ENCODE measurements at places on chromosomes 12 and 14.

- DNase-seq, result no peak
Observed at GRCh38 chr12:18983854-18984253, 145.7 kb upstream of the PLEKHA5 start.

DNA sequence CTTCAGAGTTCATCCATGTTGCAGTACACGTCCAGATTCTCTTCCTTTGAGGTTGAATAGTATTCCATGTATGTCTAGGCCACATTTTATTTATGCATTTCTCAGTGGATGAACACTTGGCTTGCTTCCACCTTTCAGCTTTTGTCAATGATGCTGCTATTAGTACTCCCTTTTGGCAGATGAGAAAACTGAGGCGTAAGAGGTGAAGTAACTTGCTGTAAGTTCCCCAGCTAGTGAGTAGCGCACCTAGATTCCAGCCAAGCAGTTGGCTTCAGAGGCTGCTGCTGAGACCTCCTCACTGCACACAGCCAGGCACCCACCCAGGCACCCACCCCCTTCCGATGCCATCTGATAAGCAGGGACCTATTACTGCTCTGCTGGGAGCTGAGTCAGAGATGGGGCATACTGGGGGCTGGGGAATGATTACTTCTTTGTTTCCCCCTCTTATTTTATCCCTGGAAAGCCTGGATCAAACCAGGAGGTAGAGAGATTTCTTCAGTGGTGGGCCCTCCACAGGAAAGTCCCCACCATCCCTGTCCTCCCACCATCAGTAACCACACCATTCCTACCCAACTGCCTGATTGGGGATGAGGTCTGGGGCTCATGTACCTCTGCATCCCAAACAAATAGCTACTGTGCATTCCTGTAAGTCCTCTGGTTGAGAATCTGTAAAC is 234.6 kb downstream of the PCNX1 start:
- no peak for DNase-seq

GRCh38 chr12:121765573-121765972 is 27.9 kb downstream of the RHOF start:
- DNase-seq, result no peak

DNA sequence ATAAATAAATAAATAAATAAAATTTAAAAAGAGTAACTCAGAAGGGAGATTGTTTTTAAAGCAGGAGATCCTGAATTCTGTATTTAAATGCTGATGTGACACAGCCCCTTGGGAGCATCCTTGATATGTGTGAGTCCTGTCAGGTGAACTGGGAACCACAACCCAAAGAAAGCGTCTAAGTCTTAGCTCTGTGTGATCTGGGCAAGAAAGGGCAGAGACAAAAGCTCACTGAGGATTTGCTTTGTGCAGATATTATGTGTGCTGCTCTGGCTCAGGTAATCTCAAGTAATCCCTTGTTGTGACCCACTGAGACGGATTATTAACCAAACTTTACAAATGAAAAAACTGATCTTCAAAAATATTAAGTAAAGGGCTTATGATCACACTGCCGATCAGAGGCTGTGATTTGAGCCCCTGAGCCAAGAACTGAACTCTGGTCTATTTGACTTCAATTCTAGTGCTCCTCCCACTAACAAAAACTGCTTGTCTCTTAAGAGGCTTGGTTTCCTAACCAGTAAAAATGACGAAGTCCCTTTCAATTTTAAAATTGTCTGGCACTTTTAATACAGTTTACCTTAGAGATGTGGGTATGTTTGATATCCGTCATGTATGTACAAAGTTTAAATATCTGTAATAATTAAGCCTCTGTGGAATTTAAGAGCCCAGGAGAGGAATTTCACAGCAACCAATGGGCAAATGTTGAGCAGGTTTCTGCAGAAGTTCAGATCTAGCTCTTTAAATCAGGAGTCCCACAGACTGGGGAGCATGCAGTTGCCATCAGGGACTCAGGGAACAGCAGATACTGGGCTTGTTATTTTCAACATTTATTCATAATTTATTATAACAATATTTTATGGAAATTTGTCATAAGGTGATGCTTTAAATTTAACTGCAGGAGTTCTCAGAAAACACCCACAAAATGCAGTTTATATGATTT is 46.1 kb downstream of the CPM start:
- no peak for DNase-seq

DNA sequence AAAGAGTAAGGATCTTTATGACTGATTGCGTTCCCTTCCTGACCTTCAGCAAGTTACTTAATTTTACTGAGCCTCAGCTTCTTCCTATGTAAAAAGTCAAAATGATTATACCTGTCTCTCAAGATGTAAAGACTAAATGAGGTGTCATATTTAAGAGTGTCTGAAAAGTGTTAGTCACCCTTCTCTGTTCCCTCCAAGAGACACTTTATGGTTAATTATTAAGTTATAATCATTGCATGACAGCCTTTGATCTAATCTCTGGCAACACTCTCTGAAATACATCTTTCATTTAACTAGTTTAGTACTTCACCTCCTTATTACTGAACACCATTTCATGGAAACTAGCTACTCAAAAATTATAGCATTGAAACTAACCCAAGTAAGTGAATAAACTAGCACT is 54.8 kb downstream of the BMAL2 start:
- DNase-seq, result no peak

DNA sequence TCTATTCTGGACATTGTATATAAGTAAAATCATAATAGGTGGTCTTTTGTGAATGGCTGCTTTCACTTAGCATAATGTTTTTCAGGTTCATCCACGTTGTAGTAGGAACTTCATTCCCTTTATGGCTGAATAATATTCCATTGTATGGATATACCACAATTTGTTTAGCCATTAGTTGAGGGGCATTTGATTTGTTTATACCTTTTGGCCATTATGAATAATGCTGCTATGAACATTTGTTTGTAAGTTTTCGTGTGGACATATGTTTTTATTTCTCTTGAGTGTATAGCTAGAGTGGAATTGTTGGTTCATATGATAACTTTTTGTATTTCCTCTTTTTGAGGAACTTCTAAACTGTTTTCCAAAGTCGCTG is 123.3 kb downstream of the TTLL5 start:
- no peak for DNase-seq

DNA sequence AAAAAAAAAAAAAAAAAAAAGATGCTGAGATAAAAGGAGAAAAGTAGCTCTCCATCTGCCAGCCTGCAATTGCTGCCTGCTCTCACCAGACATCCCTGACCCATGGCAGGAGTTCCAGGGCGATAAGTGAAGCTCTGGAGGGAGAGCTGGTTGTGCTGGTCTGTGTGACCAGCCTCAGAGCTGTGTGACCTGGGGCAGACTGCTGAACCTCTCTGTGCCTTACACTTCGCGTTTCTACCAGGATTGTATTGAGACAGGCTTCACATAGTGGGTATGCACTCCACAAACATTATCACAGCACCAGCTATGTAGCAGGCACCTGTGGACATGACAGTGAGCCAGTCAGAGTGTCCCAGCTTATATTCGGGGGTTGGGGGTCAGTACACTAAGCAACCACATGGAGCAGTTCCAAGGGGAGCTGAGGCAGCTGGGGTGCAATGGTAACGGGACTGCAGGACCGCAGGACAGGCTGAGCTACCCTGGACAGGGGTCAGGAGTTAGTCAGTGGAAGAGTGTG is 57.5 kb downstream of the RBM19 start:
- no peak for DNase-seq

- no peak for DNase-seq
Observed at GRCh38 chr12:69502345-69503081, 32.3 kb downstream of the FRS2 start.

DNA sequence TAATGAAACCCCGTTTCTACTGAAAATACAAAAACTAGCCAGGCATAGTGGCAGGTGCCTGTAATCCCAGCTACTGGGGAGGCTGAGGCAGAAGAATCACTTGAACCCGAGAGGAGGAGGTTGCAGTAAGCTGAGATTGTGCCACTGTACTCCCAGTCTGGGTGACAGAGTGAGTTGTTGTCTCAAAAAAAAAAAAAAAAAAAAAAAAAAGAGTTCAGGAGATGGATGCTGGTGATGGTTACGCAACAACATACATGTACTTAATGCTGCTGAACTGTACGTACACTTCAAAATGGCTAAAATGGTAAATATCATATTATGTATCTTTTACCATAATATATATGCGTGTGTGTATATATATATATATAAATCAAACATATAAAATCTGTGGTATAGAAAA is 29.0 kb downstream of the ACTN1 start:
- DNase-seq, result no peak

DNA sequence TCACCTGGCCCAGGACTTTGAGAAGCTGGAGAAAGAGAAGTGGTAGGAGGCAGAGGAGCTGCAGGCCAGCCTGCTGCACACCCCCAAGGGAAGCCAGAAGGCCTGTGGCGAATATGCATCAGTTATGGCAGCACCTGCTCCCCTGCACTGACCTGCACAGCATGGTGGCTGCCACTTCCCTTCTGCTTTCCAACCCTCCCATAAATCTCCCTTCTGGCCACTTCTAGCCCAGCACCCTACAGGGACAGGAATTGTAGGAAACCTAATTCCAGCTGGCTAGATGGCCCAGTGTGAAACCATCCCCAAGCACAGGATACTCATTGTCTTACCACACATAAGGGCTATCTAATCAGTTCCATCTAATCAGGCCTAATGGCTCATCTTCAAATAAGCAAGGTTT is 136.3 kb downstream of the TBX3 start:
- no peak for DNase-seq

DNA sequence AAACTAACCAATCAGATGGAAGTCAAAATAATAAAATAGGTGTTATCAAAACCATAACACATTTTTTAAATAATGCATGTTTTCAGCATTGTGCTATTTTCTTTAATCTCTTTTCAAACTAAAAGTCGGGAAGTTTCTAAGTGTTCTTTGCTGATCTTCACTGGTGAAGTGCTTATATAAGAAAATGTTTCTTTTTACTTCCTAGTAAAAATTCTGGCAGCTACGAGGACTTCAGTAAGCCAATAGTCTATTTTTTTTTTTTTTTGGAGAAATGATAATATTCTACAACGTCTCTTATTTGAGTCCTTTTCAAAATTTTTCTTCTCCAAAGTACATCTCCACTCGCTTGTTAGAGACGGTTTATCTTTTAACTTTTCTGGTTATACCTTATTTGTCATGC is 448.0 kb downstream of the SLC6A15 start:
- no peak for DNase-seq

GRCh38 chr12:108724054-108724889 is 7.0 kb downstream of the CORO1C start:
- no peak for DNase-seq

GRCh38 chr14:29868000-29868399 is 59.6 kb downstream of the PRKD1 start:
- no peak for DNase-seq

- DNase-seq, result no peak
Observed at GRCh38 chr14:24392325-24393091, 6.3 kb upstream of the NYNRIN start.

DNA sequence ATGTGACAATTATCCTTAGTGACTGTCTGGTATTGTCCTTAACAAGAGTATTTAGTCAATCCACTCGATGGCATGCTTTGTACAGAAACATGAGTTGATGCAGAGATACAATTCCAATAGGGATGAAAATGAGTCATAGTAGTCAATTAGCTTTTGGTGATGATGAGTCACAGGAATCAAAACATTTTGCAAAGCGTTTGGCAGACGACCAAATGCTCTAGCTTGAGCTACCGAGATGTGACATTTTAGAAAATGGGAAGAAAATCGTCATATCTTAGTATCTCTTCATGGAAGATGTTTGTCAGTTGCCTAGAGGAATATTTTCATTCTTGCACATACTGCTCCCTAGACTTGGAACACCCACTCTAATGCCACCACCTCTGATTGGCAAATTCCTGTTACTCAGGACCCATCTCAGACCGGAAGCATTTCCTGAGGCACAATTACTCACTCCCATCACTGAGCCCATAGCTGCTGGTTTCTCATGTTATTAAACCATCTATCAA is 95.0 kb downstream of the LMNTD1 start:
- DNase-seq, result no peak

DNA sequence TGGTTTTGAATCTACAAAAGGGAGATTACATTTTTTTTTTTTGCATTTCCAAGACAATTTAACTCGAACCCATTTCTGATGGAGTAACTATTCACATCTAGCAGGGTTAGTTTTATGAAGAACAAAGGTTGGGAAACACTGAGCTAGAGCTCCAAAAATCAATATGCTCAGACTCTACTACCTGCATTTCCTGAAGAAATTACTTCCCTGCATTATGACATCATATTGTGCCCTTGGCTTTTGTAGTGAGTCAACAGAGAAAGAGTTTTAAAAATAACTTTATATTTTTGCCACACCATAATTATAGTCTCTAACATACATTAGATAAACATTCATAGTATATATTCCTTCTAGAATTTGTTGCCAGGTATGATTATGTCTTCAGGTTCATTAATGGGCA is 14.8 kb downstream of the GRIP1 start:
- DNase-seq, result no peak

DNA sequence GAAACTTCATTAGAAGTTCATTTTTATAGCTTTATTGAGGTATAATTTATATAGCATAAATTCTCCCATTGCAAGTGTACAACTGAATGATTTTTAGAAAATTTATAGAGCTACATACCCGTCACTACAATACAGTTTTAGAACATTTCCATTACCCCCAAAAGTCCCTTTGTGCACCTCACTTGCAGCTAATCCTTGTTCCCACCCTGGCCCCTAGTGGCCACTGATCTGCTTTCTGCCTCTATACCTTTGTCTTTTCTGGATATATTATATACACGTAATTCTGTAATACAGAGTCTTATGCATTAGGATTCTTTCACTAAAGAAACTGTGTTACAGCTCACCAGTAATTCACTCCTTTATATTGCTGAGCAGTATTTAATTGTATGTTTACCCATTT is 145.1 kb upstream of the DIO2 start:
- no peak for DNase-seq

- no peak for DNase-seq
Observed at GRCh38 chr14:103164779-103165178, 41.5 kb downstream of the TNFAIP2 start.

DNA sequence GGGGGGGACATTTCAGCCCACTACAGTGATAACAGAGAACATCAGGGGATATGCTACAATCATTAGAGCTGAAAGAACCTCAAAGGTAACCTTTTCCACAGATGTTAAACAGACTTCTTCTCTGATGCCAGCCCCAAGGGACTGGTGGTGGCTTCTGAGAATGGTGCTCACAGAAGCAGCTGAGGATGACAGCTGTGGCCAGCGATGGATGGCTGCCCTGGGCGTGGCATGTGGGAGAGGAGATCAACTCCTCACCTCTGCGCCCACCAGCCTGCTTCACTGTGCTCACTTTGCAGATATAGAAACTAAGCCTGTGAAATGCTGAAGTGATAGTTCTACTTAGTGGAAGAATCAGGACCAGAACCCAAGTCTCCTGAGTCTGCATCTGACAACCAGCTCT is 33.0 kb downstream of the FOXN3 start:
- no peak for DNase-seq

- DNase-seq, result no peak
Observed at GRCh38 chr12:132186857-132187620, 42.8 kb downstream of the NOC4L start.

- no peak for DNase-seq
Observed at GRCh38 chr12:20524113-20524512, 155.8 kb downstream of the PDE3A start.

GRCh38 chr12:16225692-16226091 is 51.8 kb downstream of the SLC15A5 start:
- DNase-seq, result no peak
